Renal cortex interstitium (tissue), 15 donors: ENCODE measurements at places on chromosomes 7 and 10. TPM values are rescaled to one million over a fixed set of nuclear protein-coding genes. Genes with fewer than 3 reads are reported as not detected.

GRCh38 chr10:76218035-76218434 lies 786.6 kb downstream of the LRMDA start:
- DNase-seq = no peak

DNA sequence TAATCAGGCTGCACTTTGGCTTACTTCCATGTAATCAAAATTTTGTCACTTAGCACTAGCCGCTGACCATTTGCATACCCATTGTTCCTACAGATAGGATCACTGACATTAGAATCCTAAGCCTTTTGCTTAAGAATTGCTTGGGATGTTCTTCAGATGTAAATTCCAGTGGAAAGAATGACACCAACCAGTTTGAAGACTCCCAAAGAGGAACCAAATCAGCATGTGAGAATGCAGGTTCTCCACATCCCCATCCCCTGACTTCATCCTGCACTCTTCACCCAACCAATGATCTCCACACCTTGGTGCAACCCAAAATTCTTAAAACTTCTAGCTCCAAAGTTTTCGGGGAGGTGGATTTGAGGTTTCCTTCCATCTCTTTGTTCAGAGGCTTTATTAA lies 345.6 kb downstream of the GPAM start:
- DNase-seq = no peak

- DNase-seq = no peak
Measured at GRCh38 chr10:124291001-124291701, 127.6 kb downstream of the OAT start.

GRCh38 chr7:93620864-93621263 lies 46.3 kb upstream of the CALCR start:
- DNase-seq = no peak

DNA sequence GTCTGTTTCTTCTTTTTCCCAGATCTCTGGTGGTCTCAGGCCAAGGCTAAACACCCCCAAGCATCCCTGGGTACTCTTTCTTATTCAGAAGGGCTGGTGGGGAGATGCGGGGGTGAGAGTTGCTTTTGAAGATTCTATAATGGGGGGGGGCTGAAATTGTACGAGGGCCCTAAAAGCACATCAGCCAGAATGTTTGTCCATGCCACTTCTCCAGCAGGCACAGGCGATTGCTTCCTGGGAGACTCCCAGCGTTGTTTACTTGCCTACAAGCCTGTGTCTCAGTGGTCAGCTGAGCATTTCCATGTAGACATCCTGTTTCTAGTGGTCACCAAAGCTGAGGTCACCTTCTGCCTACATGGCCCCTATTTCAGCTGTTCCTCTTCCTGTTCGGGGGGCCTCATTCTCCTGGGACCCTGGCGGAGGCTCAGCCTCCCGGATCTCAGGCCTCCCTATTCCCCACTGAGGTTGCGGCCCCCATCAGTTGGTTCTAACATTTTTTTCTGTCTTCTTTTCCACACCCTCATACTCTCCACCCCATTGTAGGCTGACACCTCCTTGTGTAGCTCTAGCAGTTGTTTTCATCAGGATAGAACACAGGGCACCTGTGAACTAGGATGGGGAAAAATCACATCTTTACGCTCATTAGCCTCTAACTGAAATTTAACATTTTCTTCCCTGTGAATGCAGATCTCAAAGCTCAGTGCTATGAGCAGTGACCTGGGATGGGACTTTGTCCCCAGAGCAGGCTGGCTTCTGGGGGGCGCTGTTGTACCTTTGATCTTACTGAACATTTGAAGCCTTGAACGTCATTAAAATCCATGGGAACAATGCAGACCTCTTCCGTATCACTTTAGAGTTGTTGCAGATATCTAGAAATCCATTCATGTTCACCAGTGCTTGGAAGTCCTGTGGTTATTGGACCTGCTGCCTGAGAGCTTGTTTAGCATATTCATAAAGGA lies 286.5 kb downstream of the GLRX3 start:
- no peak for DNase-seq

- no peak for DNase-seq
Measured at GRCh38 chr7:44587843-44588711, 6.0 kb upstream of the TMED4 start.

The PSAP gene
- polyA plus RNA-seq = 850 TPM

The PDLIM1 gene
- polyA plus RNA-seq = 95.6 TPM
